Neural crest cell (in vitro differentiated cells): ENCODE measurements at places on chromosomes 3 and 15.

DNA sequence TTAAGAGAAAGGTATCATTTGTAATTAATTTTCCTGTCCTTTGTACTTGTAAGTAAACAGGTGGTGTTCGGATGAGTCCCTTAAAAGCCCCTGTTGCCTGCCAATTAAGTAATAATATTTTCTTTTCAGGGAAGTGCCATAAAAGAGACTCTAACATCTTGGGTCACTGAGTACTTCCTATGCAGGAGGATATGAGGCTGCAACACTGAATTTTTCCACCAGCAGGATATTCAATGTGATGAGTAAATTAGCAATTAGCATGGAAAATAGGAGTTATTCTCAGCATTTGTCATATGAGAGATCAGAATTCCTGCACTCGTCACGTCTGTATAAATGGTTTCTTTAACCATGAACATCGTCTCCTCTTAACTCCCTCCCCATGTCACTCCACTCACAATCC is 45.4 kb downstream of the WWTR1 start:
- H3K36me3 ChIP-seq: no peaks in the 10 kb centered on the region
- DNase-seq: no peak
- no peak overlapping the region for H3K4me3 ChIP-seq
- no peak overlapping the region for H3K27ac ChIP-seq

GRCh38 chr15:26868029-26868685 is 1.3 kb downstream of the GABRA5 start:
- H3K27ac ChIP-seq: no peak overlapping the region
- H3K27me3 ChIP-seq: peaks cover 67% of the 10 kb centered on the region
- DNase-seq: no peak
- H3K4me1 ChIP-seq: peaks cover 3% of the 10 kb centered on the region
- H3K4me3 ChIP-seq: peak overlapping the region; percentile 73

DNA sequence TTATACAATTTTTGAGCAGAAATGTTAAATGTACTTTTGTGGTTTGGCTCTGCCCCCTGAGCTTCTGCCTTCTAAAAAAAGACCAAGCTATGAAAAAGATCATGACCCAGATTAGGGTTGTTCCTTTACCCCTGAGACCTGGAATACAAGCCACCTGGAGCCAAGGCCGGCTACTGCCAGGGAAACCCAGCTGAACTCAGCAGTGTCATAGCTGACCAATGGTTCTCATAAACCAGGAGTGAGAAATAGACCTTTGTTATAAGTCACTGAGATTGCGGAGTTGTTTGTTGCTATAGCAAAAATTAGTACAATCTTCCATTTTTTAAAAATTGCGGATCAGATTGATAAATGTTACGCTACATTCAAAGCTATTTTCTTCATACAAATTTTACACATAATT is 1261.7 kb downstream of the ROBO1 start:
- H3K27me3 ChIP-seq: peaks cover 2% of the 10 kb centered on the region
- no peak overlapping the region for H3K4me3 ChIP-seq
- H3K27ac ChIP-seq: no peak overlapping the region
- no peaks in the 10 kb centered on the region for H3K36me3 ChIP-seq
- no peak for DNase-seq
- peaks cover 7% of the 10 kb centered on the region for H3K4me1 ChIP-seq

DNA sequence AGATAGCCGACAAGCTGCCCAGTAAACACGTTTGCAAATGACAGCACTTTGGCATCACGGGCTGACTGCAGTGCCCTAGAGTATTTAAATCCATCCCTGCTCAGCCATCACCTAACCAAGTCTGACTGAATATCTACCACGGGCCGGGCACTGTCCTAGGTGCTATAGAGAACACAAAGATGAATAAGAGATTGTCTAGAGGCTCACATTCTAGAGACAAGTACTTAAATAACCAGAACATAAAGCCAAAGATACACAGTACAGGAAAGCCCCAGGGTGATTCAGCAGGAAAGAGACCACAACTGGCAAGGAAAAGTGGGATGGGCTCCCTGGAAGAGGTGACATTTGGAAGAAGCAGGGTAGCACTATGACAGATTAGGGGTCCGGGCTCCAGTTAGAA is 103.5 kb downstream of the MYLK start:
- DNase-seq: no peak
- H3K27me3 ChIP-seq: no peaks in the 10 kb centered on the region
- no peaks in the 10 kb centered on the region for H3K4me1 ChIP-seq
- H3K4me3 ChIP-seq: no peak overlapping the region
- H3K27ac ChIP-seq: no peak overlapping the region

DNA sequence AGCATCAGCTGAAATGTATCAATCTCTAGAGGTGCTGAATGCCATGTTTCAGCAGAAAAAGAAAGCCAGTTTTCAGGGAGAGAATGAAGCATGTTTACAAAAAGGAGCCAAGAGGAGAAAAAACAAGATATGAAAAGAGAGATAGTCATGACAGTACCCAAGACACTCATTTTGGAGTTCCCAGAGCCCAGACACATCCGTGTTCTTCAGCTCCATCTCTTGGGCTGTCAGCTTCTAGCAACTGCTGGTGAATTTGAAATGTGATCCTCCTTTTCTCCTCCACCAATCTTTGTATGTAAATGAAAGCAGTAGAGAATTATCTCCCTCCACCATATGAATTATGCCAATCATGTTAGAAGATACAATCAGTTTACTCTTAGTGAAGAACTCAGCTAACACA is 93.0 kb upstream of the SLC25A36 start:
- peaks cover 7% of the 10 kb centered on the region for H3K27me3 ChIP-seq
- H3K27ac ChIP-seq: no peak overlapping the region
- DNase-seq: no peak
- no peaks in the 10 kb centered on the region for H3K36me3 ChIP-seq

GRCh38 chr3:75342425-75342824 is 321.7 kb upstream of the FRG2C start:
- no peak overlapping the region for H3K4me3 ChIP-seq
- DNase-seq: no peak
- H3K27ac ChIP-seq: no peak overlapping the region
- peaks cover 5% of the 10 kb centered on the region for H3K4me1 ChIP-seq
- no peaks in the 10 kb centered on the region for H3K36me3 ChIP-seq

DNA sequence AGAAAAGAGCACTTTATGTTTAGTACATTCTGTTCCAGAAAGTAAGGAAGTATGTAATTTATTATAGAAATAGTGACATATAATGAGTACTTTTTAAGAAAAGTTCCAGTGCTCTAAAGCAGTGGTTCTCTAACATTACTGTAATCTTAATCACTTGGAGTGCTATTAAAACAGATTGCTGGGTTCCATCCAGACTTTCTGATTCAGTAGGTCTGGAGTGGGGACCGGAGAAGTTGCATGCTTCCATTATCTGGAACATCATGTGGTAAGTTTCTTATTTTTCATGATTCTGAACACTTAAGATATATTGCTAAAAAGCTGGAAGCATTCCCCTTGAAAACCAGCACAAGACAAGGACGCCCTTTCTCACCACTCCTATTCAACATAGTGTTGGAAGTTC is 47.5 kb upstream of the ARL14 start:
- H3K4me1 ChIP-seq: no peaks in the 10 kb centered on the region
- H3K36me3 ChIP-seq: no peaks in the 10 kb centered on the region
- DNase-seq: no peak
